ENCODE measurements at places on chromosomes 6 and 20.

DNA sequence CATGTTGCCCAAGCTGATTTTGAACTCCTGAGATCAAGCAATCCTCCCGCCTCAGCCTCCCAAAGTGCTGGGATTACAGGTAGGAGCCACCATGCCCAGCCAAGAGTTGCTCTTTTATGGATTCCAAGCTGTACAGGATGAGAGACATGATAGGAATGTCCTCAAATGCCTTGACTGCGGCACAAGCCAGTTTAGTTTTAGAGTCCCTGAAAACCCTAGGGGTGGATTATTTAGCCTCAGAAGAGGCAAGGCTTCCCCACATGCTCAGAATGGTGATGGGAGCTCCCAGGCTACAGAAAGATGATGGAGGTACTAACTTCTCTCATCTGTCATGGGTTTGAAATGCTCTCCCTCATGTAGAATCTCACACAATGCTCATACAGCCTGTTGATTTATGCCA, 280.5 kb upstream of the PRND start:
- DNase-seq: no peak

DNA sequence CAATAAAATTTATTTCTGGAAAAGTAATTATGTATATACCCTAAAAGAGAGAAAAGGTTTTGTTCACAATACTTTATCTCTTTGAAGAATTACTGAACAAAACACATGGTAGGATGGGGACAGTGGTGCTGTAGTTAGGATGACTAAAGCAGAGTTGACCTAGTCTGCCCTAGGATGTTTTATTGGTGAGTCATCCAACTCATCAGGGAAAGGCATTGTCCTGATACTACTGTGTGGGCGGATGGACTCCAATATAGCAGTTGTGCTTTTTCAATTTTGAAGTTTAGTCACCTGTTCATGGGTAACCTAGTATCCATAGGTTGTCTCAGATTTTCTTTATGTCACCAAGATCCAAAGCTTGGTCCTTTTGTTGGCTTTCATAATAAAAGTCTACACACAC, 53.3 kb upstream of the EYS start:
- DNase-seq: no peak

GRCh38 chr20:38113401-38114325, 51.4 kb downstream of the TGM2 start:
- DNase-seq: no peak

DNA sequence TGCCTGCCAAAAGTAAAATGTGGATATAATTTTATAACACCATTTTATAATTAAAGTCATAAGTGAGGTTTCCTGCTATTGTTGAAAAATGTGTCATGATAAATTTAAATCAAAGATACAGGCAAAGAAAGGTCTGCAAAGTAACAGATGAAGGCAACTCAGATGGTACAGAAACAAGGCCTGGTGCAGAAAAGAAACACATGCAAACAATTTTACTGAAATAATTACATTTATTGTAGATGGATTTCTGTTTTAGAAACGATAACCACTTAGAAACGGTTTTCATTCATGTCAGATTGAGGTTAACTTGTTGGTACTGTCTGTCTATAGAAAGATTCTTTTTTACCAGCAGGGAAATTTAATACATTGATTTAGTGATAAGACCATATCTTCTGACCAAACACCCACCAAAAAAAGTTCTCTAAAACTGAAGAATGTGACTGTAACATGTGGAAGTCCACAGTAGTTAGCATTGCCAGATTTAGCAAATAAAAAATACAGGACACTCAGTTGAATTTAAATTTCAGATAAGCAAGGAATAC, 105.5 kb upstream of the FERMT1 start:
- no peak for DNase-seq

DNA sequence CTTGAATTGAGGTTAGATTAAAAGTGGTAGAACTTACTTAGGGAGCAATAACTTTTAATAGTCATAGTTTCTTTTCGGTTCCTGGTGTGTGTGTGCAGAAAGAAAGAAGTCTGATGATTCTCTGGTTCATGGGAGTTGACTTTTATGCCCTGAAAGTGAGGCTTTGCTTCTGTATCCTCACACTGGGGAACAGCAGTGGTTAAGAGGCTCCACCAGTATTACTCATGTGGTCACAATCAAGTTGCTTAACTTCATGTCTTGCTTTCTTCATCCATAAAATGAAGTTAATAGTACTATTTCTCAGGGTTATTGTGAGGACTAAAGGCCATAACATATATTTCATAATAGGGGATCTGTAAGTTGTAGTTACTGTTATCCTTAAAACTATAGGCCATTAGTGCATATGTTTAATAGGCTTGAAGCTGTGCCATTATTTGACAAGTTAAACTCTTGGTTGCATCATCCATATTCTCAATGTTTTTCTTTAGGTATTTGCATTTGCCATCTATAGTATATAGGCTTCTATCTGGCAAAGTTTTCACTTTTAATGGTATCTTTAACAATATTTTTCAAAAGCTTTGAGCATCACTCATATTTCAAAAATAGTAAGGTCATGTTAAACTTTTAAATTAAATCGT, 262.4 kb downstream of the PLCB1 start:
- no peak for DNase-seq
